ENCODE measurements at places on chromosomes 11 and 22. TPM values are rescaled to one million over a fixed set of nuclear protein-coding genes. Genes with fewer than 3 reads are reported as not detected.

DNA sequence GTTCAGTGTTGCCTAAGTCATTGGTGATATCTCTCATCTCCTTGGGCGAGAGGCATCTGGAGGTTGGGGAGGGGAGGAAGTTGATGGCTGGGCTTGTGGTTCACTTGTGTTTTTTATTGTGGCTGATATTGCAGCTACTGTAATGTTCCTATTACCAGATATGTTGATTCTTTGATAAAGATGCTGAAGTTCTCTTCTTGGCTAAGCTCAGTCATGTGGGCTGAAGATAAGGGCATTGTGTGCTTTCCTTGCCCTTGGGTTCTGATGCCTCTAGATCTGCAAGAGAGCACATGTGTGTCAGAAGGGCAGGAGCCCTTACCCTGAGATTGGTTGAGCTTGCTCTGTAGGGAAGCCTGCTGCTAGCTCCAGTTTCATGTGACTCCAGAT is 12.0 kb downstream of the STX3 start:
- no peak for DNase-seq

- DNase-seq = no peak
These were observed 10.0 kb downstream of the TSPAN18 start for GRCh38 chr11:44736791-44737190.

DNA sequence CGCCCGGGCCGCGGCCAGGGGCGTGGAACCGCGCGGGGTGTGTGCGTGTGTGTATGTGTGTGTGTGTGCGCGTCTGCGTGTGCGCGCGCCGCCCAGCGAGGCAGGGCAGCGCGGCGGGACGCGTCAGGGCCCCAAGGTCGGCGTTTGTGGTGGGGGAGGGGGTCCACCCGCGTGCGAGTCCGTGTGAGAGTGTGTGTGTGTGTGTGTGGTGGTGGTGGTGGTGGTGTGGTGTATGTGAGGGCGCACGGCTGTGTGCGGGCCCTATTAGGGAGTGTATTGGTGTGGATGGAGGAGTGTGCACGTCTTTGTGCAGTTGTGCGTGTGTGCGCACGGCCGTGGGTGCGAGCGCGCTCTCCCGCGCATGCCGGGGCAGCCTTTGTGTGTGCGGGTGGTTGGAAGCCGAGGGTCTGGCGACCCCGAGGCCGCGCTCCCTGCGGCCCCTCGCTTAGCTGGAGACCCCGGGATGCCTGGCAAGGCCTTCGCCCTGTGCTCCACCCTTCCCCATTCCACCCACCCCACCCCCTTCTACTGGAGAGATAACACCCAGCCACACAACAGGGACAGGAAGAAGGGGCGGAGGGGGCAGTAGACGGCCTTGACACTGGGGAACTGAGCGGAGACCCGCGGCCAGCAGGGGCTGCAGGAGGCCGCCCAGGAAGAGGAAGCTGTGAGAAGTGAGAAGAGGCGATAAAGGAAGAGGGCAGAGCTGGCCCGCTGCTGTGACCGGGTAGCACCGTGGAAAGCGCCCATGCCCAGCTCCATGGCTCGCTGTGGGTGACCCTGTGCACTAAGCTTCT is 528 bp upstream of the ARRB1 start:
- DNase-seq = no peak

DNA sequence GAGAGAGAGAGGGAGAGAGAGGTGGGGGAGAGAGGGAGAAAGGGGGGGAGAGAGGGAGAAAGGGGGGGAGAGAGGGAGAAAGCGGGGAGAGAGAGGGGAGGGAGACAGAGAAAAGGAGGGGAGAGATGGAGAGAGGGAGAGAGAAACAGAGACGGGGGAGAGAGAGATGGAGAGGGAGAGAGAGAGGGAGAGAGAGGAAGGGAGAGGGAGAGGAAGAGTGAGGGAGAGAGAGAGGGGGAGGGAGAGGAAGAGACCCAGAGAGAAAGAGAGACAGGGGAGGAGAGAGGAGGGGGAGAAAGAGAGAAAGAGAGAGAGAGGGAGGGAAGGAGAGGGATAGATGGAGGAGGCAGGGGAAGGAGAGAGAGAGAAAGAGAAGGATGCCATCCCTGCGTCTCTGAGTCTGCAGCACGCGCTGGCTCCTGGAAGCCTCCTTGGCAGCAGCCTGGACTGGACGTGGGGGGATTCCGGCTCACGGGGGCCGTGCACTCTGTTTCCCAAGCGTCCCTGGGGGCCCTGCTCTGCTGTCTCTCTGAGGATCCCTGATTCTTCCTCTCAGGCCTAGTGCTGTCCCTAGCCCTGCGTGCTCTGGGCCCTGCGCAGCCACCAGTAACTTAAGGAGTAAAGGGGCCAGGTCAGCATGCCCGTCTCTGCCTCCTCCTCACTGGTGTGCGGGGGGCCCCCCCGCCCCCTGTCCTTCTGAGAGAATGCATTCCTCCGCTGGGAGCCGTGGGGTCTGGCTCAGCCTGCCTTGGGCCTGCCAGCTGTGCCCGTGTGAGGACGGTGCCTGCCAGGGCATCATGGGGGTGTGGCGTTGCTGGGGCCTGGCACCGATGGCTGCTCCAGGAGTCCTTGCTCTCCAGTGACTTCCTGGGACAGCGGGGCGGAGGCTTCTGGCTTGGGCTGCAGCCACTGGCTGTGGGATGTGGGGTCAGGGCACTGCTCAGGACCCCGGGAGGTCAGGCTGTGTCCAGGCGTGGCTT is 429.5 kb downstream of the TBC1D22A start:
- no peak for DNase-seq

DNA sequence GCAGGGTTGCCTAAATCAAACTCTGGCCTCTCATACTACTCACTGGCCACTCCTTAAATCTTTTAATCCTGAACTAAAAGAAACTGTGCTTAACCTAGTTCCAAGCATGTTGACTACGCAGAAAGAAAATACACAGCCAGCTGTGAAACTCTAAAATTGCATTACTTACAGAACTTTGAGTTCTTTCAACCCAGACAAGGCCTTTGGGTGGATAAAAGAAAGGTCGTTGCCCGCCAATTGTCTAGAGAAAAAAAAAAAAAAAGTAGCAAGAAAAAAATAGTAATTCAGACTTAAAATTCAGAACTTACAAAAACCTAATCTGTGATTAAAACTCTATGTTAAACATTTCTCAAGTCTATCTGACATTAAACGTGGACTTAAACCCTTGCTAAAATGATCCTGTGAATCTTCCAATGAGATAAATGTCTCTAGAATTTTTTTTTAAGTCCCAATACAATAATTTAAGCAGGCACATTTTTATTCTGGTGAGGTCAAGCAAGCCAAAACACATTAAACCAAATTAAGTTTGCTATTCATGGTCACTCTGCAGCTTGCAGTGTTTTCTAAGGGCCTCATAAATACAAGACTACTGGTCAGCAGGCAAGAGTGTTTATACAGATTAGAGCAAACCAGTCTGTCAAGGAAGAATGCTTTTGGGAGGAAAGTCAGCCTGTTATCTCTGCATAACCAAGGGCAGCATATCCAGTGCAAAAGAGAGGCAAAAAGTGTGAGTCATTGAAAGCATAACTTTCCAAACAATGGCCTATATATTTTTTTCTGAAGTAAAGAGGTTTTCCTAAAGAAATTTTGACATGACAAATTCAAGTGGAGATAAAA is 29.5 kb upstream of the CCDC34 start:
- no peak for DNase-seq

DNA sequence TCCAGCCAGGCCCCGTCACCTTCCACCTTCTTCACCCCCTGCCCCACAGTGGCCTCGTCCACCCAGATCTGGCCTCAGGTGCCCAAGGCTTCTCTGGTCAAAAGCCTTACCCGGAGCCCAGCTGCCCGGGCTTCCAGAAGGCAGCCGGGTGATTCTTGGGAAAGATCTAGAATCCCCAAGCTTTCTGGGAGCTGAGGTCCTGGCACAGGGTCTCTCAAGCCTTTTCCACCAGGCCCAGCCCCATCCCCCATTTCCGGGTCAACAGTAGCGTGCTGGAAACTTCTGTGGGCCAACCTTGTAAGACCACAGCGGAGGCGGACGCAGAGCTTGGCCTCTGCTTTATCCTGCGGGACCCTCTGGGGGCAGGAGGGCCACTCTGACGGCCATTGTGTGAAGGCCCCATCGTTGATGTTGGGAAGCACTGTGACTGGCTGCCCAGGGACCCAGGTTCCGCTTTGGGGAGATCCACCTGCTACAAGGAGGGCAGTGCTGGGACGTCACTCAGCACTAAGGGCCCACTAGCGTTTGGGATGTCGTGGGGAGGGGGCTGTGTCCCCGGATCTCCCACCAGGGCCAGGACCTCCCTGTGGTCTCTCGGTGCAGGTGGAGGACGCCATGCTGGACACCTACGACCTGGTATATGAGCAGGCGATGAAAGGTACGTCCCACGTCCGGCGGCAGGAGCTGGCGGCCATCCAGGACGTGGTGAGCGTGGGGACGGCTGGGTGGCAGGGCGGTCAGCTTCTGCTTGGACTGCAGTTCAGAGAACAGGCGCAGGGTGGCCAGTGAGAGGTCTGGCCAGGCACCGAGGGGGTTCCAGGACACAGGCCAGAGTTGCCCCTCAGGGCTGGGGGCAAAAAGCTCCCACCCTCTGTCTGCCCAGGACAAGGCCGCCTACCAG is 11.5 kb downstream of the TSPAN32 start:
- DNase-seq = no peak

GRCh38 chr11:121534131-121535093 is 81.6 kb upstream of the SORL1-AS1 start:
- DNase-seq = peak; percentile 3

- DNase-seq = no peak
These were observed 60.6 kb downstream of the NXPE2 start for GRCh38 chr11:114738954-114739353.

DNA sequence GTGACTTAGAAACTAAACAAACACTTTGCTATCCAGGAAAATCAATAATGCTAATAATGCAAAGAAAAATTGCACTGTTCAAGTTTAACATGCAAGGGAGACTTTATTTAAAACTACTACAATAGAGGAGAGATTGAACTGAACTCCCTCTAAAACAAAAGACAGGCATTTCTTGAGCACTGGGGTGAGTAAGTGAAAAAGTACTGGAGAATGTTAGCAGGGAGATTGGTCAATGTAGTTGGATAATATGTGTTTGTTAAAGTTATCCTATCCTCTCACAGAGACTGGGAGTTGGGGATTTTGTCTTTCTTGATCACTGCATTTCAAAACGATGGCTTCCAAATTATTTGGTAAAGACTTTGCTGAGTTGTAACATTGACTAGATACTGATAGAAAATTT is 77.6 kb downstream of the LUZP2 start:
- DNase-seq = no peak

GRCh38 chr22:44628835-44629234 is 73.2 kb upstream of the PRR5 start:
- no peak for DNase-seq

- no peak for DNase-seq
These were observed 66.5 kb downstream of the BARX2 start for GRCh38 chr11:129442171-129442570.

DNA sequence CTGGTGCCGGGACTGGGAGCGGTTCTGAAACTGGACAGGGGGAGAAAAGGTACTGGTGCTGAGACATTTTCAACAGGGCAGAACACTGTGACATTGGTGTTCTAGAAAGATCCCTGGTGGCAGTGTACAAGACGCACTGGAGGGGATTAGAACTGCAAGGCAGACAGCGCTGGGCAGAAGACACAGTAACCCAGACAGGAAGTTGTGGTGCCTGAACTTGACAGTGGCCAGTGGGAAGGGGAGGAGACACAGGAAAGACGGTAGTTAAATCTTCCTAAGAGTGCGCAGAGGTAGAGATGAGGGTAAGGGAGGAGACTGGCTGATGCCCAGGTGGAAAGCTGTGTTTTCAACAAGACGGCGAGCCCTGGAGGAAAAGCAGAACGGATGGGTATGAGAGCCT is 24.5 kb downstream of the FAM227A start:
- no peak for DNase-seq

GRCh38 chr11:110349138-110349996 is 53.0 kb upstream of the RDX start:
- no peak for DNase-seq

DNA sequence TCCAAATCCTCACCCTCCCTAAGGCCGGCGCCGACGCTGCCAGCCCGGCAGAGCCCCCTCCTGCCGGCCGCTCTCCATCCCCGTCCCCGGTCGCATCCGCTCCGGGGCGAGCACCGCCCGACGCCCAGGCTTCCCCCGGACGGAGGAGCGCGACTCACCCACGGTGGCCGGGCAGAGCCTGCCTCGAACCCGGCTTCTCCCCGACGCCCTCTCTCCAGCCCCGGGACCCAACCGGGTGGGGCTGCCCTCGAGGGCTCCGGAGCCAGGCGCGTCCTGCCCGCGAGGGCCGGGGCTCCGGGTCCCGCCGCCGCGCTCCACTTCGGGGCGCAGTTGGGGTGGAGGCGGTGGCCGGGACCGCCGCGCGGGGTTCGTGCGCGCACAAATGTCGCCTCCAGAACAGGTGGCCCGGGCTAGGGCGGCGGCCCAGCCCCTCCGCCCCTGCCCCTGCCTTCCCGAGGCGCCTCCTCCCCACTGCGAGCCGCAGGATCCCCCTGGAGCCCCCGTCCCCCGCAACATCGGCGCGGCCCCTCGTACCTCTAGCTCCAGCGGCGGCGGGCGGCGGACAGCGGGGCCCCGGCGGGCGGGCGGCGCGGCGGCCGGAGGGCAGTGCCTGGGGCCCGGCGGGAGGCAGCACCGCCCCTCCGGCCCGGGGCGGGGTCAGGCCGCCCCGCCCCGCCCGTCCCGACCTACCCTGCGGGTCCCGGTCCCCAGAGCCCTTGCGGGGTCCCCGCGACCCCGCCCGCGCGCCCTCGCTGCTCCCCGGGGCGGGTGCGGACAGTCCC is at the start of gene A4GALT:
Gene A4GALT, minus strand, starts transcription at position 608 of the 782 bp plus-strand sequence. CDS start 26,919 bp downstream, outside the sequence.
- no peak for DNase-seq

DNA sequence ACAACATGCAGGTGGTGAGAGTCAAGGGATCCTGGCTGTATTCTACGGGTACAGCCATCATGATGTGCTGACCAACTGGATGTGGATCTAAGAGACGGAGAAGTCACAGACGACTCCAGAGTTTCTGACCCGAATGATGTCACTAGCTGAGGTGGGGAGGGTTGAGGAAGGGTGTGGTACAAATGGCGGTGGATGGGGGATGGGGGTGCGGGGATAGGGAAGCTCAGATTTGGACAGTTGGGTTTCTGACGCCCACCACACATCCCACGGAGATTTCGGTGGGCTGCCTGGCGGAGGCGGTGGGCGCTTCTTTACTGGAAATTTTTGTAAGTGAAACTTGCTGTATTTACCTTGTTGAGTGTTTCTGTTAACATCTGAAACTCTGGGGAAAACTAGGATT is 126.7 kb downstream of the OSBP2 start:
- no peak for DNase-seq

- no peak for DNase-seq
These were observed 12.7 kb downstream of the TMEM121B start for GRCh38 chr22:17108256-17109112.

Gene POU2AF2
- polyA plus RNA-seq = 0.26 TPM

Gene CLCF1
- 13.7 TPM for polyA plus RNA-seq

Gene ART1
- 0.31 TPM for polyA plus RNA-seq

Gene NTM
- polyA plus RNA-seq = 14.0 TPM

Gene WNT11
- 64.5 TPM for polyA plus RNA-seq

Measured in right lung (tissue), 10 donors.